ENCODE measurements at places on chromosomes 4 and X.

GRCh38 chrX:112056476-112056875, 26.1 kb downstream of the TRPC5 start:
- no peak for DNase-seq

DNA sequence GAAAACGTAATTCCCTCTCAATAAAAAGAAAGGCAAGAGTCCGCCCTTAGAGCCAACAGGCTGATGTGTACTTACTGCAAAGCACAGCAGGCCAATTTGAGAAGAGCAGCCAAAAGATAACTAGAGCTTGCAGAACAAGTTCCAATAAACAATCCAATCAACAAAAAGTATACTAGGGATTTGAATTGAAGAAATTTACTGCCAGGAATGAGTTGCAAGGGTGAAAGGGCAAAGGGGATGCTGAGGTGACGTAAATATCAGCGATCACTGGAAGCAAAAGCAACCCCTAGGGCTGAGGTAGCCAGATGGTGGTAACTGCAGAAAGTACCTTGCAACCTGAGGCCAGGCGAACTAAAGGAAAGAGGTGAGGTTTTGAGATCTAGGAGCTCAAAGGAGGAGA, 152.1 kb upstream of the TENM3 start:
- no peak for DNase-seq

DNA sequence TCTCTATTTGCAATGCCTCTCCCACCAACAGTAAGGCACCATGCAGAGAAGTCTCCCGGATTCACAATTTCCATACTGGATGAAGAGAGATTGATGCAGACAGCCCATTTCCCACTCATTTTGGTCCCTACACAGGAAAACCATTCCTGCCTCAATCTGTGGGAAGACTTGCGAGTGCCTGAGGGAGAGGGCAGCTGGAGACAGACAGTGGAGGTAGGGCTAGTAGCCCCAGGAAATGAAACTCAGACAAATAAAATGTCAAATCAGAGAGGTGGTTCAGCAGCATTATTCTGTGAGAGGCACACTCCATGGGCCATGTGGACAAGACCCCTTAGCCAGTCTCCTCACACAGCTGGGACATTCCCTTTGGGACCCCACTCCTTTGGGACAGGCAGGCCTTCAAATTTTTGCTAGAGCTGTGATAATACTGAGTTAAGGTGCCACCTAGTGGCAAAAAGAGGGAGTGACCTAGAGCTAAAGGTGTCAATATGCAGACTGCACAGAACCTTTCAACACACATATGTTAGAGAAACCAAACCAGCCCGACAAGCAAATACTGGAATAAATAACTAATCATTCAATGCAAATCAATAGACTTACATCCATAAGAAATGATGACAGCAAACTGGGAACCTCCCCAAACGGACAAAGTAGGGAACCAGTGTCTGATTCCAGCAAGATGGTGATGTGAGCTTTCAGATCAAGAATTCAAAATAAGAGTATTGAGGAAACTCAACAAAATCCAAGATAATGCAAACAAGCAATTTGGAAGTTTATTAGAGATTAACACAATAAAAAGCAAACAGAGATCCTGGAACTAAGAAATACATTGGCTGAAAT, 1865.3 kb upstream of the AGA start:
- DNase-seq, result no peak

- no peak for DNase-seq
Observed at GRCh38 chr4:70714079-70714887, 7.5 kb upstream of the RUFY3 start.

DNA sequence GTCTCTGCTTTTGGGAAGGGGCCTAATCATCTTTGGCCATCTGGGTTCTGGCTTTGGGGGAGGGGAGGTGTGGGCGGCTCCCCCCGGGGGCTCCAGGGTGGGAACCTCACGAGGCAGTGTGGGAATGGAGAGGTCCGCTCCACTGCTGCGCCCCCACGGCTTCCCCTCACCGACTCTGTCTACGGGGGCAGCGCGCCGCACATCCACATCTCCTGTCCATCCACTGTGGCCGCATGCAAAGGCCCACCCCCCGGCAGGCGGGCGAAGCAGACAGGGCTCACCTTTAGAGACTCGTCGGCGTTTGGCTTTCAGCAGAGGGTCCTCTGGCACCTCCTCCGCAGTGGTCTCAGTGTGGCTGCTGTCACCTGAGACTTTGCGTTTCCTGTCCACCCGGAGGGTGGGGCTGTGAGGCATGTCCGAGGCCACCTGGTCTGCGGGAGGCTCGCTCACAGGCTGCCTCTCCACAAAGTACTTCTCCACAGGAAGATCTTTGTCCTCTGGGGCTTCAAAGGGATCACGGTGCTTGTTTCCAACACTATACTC, 33.6 kb downstream of the BCOR start:
- DNase-seq, result no peak

- no peak for DNase-seq
Observed at GRCh38 chrX:10564484-10564883, 55.9 kb downstream of the MID1 start.

DNA sequence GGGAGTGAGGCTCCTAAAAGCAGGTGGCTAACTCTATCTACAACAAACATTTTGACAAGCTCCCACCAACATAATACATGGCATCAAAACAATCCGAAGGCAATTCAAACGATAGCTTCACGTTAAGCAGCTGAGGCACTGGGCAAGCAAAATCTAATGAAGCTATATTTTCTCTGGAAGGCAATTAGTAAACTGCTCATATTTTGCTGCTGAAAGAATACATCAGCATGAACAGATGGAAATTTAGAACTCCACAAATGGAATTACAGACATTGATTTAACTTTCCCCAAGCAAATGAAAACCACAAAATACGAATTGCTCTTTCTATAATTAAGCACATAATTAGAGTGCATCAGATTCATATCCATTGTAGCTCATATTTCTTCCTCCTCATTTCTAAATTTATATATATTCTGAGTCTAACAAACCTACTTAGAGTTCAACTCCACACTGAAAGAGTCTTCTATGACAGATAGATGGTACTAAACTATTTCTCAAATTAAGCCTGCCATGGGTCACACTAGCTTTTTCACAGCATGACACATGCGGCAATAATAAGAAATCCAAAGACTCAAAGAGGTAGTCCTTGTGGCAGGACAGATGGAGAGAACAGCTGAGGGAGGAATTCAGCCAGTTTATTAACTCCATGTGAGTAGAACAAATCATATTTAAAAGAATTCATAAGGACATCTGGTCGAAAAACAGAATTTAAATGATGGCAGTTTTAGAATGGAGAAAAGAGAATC, 305.4 kb downstream of the MAPK10 start:
- DNase-seq, result no peak

DNA sequence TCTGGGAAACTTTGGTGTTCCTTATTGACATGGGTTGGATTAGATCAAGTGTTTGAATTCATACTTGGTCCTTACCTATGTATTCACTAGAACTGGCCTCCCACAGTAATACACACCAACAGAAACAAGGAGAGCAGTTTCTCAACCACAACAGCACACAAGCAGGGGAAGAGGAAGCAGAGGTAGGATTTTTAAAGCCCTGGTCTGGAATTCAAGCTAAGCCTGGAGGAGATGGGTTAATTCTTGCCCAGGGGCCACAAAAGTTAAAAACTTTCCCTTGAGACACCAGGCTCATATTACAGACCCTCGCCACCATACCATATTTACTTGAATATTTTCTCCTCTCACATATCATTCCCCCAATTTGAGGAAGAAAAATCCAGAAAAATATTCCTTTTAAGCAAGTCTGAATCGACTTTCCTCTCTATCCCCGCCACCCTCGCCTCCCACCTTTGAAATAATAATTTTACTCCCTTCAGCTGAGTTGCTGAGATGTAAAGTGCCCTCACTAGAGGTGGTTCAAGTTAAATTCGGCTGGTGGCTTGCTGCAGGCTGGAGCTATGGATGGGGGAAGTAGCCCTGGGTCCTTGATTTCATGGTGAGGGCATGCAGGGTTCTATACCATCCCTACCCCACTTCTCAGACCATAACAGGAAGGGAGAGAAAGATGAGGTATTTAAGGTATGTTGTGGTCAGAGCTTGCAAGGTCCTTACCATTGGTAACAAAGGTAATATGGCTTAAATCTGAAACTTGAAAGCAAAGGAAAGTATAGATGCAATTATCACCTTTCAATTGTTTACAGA, 440.2 kb downstream of the INPP4B start:
- DNase-seq, result no peak

DNA sequence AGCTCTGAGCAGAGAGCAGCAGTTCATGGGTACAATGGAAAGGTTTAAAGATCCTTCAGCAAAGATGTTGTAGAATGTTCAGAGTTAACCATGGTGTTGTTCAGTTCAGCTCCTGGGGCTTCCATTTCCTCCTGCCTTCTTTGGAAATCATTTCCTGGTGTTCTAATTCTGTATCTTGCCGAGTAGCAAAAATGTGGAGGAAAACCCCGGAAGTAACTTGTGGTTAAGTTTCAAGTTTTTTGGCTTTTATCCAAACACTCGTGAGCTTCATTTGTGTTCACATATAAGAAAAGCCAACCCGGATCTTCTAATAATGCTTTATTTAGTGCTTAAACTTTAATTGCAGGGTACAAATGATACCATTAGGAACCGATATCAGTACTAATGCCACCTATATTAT, 33.6 kb upstream of the ARX start:
- DNase-seq, result no peak

GRCh38 chr4:100016191-100016590, 66.1 kb upstream of the H2AZ1 start:
- DNase-seq, result no peak

DNA sequence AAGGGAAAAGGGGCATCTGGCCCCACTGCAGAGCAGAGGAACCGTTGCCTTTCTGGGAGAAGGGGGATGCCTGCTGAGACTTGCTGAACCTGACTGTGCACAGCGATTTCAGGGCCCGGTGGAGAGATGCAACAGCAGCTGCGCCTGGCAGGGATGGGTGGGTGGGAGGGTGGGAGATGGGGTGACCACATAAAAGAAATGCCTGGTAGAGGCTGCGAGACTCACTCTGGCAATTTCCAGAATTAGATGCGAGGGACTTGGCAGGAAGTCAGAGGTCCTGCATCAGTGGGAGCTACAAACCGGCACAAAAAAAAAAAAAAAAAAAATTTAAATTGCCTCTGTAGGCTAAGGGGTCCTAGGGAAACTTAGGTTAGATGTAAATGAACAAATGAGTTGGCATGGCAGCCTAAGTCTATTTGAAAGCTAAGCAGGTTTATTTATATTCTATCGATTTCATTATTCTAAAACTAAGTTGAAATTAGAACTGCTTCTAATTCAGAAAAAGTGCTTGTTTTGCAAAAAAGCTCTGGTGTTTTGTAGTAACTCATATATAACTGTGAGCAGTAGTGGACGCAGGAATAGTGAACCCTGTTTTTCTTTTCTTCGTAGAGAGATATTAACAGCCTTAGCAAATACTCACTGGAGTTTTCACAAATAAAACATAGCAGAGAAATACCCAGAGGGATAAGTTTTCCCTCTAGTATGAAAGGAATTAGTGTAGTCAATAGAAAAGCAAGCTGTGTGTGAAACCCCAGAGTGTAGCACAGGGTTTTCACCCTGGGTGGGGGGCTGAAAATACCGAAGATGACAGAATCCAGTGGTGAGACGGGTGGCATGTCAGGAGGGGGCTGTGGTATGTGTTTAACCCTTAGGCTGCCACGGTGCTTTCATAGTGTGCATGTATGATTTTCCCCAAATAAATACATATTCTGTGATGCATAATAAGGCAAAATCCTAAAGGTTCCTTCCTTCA, 130.1 kb downstream of the EGF start:
- DNase-seq, result no peak

GRCh38 chr4:184250795-184251669, 33.4 kb upstream of the ENPP6 start:
- no peak for DNase-seq

DNA sequence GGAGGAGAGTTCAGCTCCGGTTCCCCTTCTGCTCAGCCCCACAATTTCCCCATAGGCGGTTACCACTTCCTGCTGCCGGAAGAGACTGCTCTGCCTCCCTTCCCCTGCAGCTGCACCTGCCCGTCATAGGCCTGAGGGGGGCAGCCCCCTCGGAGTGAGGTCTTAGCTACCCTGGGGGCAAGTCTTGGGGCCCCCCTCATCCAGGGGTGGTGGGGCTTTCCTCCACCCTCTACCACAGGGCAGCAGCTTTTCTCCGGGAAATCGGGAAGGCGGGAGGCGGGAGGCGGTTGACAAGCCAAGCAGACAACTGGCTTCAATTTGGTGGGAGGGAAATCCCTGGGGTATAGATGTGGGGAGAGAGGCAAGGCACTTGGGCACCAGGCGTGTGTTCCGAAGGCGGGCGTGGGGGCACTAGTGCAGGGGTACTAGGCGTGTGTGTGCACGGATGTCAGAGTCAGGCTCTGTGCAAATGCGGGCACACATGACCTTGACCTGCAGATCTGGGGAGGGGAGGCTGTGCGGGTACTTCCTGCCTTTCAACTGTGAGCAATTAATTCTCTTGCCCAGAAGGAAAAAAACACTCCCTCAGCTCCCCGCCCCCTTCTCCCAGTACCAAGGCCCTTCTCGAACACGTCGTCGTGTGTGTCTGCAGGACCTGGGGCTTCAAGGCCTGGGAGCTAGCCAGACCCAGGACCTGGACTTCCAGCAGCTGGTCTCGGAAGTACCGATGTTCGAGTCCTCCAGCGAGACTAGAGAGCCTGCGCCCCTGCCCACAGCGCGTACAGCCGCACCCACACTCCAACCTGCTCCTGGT, 1.0 kb upstream of the ARHGAP4 start:
- peak; percentile 51 for DNase-seq

DNA sequence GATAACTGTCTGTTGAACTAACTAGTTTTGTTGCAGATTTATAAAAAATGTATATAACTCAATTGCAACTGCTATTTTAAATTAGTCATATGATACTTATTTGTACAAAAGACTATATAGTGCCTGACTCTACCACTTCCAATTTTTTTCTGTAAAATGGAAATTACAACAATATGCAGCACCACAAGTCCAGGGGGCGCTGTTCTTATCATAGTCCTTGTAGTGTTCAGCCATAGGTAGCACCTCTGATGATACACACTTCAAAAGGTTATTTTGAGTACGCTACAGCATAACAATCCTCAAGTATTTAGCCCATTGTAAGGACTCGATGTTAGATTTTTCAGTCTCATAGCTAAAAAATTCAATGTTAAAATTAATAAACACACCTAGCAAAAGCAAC, 174.9 kb downstream of the CORIN start:
- DNase-seq, result no peak

GRCh38 chrX:16618422-16618821, 31.5 kb upstream of the S100G start:
- no peak for DNase-seq

DNA sequence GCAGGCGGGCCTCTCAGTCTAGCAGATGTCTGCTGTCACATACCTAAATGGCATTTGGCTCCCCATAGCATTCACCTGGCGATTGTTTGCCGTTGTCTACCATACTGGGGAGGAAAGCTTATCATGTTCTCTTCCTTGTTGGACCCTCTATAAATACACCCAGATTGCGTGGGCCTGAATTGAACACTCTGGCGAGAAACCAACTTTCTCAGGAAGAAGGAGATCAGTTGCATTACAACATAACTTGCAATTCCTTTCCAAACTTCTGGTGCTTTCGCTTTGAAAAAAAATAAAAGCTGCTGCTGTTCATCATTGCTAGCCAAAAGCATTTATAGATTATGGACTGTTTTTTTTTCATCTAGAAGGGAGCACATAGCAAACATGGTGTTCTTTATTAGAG, 230.0 kb upstream of the GPC4 start:
- DNase-seq, result no peak

Data from activated CD4-positive, CD25-positive, alpha-beta regulatory T cell treated with anti-CD3 and anti-CD28 coated beads, Interleukin-2, amount 50 U/mL, for 16 hours (primary cell).